D721Med (cell line): ENCODE measurements at places on chromosomes 1 and 21.

DNA sequence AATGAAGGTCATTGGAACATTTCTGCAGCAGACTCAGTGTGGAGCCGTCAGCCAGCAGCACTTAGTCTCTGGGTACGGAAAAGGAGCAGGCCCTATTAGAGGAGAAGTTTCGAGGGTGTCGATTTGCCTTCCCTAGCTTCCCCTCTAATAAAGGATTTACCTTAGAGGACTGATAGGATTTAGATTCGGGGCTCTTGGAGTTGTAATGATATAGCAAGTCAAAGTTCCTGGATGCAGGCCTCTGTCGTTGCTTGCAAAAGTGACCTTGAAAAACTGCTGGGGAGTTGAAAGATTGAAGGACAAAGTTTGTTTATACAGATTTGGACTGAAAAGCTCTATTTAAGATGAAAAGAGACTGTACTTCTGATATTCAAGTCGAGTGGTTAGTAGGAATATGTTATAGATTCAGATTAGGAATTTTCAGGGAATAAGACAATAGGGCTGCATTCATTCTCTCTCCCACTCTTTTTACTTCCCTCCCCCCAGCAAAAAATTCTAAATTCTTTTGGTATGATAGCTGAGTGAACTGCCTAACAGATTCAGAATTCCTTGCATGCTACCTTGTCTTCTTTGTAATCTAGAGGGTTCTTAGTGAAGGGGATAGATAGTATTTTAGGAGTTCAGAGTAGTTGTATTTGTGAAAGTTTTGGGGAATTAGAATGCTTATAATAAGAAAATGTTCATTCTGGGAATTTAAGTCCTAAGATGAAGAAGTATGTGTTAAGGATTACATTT, 19.2 kb downstream of the NFYC start:
- no peak for DNase-seq

GRCh38 chr1:95384567-95384966, 150.6 kb downstream of the RWDD3 start:
- no peak for DNase-seq

DNA sequence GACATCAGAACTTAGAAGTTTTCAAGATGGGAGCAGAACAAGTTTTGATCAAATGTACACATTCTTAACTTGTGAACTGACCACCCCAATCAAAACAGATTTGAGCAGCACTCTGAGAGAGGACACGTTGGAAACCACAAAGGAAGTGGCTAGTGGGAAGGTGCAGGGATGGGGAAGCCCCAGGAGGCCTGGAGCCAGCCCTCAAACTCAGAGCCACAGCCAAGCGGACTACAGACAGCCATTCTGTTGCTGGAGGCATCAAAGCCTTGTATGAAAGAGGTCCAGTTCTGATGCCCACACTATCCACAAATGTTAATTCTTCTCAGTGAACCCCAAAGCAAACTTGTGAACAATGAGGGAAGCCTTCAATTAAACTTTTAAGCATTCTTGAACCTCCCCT, 143.6 kb upstream of the RAB4A start:
- DNase-seq, result no peak

- DNase-seq, result no peak
Observed at GRCh38 chr1:106675558-106675957, 380.9 kb upstream of the PRMT6 start.

DNA sequence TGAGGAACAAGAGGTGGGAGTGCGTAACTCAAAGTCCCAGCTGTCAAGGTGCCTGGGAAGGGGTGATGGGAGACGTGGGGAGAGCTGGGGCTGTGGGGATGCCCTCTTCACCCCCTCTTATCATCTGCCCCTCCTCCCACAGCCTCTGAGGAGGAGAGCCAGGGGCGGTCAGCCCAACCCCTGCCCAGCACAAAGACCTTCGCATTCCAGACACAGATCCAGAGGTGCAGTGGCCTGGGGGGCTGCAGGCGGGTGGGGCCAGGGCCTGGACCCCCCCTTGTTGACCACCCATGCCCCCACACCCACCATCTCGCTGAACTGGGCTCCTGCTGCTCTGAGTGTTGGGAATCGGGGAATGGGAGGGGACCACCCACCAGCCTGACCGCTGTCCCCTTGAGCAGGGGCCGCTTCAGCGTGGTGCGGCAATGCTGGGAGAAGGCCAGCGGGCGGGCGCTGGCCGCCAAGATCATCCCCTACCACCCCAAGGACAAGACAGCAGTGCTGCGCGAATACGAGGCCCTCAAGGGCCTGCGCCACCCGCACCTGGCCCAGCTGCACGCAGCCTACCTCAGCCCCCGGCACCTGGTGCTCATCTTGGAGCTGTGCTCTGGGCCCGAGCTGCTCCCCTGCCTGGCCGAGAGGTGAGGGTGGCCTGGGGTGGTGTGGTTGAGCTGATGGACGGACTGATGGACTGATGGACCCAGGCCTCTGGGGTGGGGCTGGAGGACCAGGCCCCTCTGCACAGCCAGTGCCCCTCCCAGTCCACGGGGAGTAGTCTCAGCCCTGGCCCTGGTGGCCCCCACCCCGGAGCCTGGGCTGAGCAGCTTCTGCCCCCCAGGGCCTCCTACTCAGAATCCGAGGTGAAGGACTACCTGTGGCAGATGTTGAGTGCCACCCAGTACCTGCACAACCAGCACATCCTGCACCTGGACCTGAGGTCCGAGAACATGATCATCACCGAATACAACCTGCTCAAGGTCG, 29.7 kb downstream of the TRIM11 start:
- DNase-seq, result no peak

GRCh38 chr1:200428482-200429205, 18.8 kb upstream of the ZNF281 start:
- DNase-seq, result no peak

GRCh38 chr1:231918239-231919015, 291.8 kb downstream of the DISC1 start:
- DNase-seq, result no peak

GRCh38 chr1:182791281-182792179, 2.0 kb downstream of the NPL start:
- DNase-seq, result no peak

DNA sequence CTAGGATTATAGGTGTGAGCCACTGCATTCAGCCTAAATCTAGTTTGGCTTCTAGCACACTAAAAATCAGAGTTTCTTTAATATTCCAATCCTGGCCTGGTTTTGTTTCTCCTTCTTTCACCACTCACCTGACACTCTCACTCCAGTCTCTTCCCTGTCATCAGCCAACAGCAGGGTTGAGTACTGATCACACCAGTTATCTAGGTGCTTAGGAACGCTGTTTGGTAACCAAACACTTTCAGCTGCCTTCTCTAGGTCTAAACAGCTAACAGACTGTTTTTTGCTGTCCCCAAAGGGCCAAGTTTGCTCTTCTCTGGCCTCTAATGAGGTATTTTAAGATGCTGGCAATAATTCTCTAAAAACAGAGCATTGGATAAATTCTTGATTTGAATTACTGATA, 17.7 kb upstream of the FRRS1 start:
- no peak for DNase-seq

DNA sequence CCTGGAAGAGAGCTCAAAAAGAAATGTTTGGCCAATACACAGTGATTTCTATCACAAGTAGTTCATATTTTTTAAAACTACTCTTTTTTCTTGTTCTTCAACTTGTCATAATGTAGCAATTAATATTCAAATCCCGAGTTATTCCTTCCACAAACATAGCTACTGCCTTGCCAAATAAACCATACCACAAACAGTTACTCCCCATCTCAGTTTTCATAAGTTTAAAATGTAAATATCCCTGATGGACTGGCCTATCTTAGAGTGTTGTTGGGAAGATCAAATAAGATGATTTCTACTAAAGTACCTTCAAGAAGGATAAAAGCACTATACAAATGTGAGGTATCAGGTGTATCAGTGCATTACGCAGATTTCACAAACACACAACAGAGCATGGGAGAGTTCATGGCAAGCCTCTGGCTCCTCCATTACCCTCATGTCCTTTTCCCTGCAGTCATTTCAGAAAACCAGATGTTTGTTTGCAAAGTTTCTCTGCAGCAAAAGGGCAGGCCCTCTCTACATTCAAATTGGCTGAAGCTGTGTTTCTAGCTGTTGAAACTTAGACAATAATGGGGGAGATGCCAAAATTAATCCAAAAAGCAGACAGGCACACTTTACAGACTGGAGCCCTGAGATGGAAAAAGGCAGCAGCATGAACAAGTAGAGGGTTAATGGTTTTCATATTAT, 16.1 kb downstream of the WLS start:
- DNase-seq, result no peak

GRCh38 chr1:178579562-178579961, 66.7 kb downstream of the TEX35 start:
- no peak for DNase-seq

DNA sequence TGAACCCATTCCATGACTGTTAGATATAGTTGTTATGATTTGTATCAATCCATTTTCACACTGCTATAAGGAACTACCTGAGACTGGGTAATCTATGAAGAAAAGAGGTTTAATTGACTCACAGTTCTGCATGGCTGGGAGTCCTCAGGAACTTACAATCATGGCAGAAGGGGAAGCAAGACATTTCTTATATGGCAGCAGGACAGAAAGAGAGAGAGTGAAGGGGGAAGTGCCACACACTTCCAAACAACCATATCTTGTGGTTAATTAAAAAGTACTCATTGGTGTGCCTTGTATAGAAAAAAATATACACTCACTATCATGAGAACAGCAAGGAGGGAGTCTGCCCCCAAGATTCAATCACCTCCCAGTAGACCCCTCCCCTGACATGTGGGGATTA, 137.6 kb upstream of the NBPF11 start:
- no peak for DNase-seq

GRCh38 chr1:183360473-183360872, 57.7 kb downstream of the NMNAT2 start:
- DNase-seq, result no peak

- no peak for DNase-seq
Observed at GRCh38 chr21:24076179-24076578, 1531.1 kb downstream of the MRPL39 start.

DNA sequence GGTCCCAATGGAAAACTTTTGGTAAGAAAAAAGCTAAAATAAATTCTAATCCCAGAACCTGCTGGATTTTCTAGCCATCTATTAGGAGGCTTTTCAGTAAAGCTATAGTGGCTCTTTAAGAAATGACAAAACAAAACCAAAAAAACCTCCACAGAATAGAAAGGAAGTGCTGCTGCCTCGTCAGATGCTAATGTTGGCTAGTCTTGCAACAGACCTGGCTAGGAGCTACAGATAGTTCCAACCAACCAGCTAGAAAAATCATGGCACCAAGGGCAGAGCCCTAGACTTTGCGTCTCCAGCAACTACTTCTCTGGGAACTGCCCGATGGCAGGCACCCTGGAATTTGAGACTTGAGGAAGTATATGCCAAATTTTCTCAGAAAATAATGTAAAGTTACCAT, 7.6 kb downstream of the CD101 start:
- no peak for DNase-seq

- no peak for DNase-seq
Observed at GRCh38 chr1:217717959-217718358, 86.8 kb downstream of the SPATA17 start.

DNA sequence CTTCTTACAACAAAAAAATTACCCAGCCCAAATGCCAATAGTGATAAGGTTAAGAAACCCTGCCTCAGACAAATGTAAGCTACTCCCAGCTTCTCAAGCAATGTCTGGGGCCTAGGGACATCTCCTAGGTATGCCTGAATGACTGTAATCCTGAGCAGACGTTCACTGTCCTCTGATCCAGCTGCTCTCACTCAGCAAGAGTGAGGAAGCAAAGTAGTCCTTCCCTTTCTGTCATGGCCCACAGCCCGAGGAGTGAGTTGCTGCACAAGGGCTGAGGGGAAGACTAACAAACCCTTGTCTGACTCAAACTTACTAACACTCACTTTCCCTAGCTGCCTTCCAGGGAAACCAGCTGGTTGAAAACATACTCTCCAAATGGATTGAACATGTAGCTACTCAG, 124.9 kb upstream of the TNFSF4 start:
- no peak for DNase-seq

DNA sequence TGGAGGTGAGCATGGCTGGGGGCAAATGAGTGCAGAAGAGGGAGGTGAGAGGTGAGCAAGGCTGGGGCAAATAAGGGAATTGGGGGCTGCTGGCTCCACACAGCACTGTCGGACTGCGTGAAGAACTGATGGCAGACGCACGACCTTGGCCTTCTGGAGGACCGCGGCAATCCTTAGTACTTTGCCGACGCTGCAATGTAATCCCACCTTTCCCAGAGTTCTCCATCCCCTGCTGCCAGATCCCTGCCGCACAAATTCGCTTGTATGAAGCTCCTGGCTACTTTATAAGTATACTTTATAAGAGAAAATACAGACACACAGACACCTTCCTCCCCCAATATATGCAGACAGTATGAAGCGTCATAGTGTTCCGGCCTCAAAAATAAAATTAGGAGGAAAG, 472.4 kb downstream of the SMYD3 start:
- no peak for DNase-seq

DNA sequence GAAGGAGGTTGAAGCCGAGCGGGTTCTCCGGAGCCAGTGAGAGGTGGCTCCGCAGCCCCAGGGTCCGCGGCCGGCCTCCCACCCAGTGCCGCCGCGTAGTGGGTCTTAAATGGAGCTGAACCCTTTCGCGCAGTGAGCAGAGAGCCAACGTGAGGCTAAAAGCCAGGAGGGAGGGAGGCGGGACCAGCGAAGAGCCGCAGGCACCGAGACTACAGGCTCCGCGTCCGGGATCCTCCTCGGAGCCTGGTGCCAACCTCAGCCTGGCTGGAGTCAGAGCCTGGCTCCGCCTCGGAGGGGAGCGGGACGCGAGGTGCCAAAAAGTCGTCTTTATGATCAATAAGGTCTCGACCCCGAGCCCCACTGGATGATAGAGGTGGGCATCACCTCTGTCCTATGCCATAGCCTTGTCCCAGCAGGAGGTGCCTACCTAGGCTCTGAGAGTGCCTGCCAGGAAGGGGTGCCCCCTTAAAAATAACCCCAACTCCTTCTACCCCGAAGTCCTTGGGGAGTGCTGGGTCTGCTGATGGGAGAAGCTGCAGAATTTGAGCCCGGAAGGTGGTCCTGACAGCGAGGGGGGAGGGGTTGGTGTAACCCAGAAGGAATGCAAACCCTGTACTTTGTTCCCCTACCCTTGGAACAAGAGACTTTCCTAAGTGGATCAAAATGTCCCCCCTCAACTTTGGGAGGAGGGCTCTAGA, 1.6 kb downstream of the IGSF21 start:
- DNase-seq, result no peak

DNA sequence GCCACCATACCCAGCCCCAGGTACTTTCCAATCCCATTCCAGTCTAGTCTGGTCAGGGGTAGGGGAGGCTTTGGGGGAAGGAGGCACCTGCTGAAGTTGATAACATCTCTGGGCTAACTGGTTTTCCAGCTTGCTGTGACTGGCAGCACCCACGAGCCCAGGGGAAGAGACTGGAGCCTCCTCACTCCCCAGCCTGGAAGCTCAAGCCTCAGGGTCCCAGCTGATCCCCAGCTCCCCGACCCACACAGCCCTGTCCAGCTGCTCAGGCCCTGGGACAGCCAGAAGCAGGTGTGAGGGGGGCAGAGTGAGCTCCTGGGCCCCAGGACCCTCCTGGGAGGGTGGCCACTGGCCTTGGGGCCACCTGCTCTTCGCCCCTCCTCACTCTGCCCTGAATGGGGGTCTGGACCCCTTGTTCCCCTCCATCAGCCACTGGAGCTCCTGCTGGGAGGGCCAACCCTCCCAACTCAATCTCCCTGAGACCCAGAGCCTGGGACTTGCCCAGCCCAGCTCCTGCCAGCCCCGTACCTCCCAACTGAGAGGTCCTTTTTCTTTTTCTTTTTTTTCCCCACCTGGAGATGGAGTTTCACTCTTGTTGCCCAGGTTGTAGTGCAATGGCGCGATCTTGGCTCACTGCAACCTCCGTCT, 23.5 kb upstream of the RNU1-4 start:
- no peak for DNase-seq
